ENCODE measurements at places on chromosomes 2 and 18.

GRCh38 chr2:230327418-230328154, 593 bp downstream of the SP140L start:
- no peak for DNase-seq

- no peak for DNase-seq
These were observed 97.4 kb downstream of the FSIP2 start for GRCh38 chr2:185835974-185836373.

- no peak for DNase-seq
These were observed 116.1 kb downstream of the SPTBN1 start for GRCh38 chr2:54572262-54572635.

DNA sequence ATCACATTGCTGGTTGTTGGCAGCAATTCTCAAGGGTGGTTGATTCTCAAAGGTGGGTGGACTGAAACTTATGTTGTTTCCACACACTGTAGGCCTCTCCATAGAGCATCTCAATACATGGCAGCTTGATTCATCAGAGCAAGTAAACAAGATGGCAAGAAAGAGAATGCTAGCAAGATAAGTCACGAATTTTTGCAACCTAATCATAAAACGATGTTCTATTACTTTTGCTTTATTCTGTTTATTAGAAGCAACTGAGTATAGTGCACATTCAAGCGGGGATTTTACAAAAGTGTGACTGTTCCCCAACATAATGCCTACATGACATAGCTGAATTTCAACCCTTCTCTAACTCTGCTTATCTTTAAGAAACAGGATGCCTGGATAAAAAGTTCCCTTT, 136.2 kb downstream of the CCDC178 start:
- no peak for DNase-seq

GRCh38 chr2:145599756-145600155, 1079.8 kb upstream of the ZEB2 start:
- DNase-seq: no peak

- DNase-seq: no peak
These were observed 825.8 kb upstream of the CDH2 start for GRCh38 chr18:29002747-29003146.

GRCh38 chr2:64501946-64502345, 22.2 kb upstream of the AFTPH start:
- DNase-seq: no peak

- no peak for DNase-seq
These were observed 42.5 kb downstream of the HRH4 start for GRCh38 chr18:24502667-24503523.

DNA sequence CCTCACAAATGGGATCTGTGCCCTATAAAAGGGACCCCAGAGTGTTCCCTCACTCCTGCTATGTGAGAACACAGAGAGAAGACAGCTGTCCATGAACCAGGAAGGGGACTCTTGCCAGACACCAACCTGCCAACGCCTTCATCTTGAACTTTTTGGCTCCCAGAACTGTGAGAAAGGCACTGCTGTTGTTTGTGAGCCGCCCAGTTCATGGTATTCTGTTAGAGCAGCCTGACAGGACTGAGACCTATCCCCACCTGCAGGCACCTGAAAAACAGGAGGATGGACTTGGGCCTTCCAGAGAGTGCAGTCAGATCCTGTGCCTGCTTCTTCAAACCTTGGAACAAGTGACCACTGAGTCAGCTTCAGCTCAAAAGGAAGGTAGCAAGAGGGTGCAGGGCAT, 51.4 kb downstream of the CRACDL start:
- DNase-seq: no peak

- DNase-seq: no peak
These were observed 232.1 kb upstream of the STK17B start for GRCh38 chr2:196403471-196403870.

GRCh38 chr2:62216616-62217015, 20.7 kb downstream of the B3GNT2 start:
- DNase-seq: no peak

DNA sequence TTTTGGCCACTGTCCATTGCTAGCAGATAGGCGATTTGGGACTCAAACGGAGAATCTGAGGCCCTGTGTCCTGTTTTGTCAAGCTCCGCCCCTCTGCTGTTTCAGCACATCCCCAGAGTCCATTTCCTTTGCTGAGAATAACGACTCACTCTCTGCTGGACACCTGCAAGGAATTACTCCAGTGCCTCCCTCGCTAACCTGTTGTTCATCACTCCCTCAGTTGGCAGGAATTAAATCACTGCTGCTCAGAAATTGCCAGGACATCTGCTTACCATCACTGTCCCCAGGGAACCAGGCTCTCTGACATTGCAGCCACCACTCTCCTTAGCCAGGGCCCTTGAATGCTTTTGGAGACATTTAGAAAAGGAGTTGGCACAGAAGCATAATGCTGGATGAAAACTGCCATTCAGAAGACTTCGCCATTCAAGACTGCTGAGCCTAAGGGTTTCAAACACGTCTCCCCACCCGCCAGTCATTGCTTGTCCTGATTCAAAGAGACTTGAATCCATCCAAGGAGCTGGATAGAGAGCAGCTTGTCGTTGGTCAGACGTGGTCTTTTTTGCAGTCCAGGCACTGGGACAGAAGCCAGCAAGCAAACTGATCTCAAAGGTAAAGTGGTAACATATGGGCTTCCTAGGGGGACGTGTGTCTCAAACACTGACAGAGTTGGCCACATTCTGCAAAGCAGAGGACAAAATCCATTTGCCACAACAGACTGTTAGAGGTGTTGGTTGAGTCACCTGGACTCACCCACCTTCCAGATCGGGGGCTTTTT, 155.3 kb downstream of the UXS1 start:
- DNase-seq: no peak

DNA sequence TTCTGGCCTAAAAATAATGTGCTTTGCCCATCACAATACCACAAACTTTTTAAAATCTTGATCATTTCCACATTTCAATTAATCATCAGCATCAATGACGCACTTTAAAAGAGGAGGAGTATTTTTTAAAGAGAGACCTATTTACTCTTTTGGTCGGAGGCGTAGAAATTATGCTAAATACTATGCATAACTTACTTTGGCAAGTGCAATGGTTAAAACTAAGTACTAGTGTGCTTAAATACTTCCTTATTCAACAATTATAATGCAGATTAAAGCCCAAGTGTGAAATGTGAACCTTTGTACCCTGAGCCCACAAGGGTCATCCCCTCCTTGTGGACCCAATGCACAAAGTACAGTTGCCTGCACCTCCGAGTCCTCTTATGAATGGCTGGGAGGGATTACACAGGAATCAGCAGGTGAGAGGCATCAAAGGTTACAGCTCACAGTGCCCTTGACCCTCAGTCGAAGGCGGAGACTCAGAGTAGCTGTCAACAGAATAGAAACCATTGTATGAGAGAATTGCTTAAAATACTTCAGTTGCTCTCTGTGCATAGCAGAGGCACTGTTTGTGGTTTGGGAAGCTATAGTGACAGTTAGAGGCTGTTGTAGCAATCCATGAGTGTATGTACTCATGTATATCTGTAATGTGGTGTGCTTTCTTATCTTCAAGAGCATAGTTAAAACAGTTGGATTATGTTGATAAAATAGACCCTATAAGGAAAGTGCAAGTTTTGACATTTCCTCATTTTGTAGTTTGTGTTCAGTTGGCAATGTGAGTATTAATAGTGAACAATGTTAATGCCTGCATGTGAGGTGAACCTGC, 151.7 kb upstream of the ITGA4 start:
- DNase-seq: no peak

- no peak for DNase-seq
These were observed 39.9 kb downstream of the ZNF516 start for GRCh38 chr18:76455003-76455676.

DNA sequence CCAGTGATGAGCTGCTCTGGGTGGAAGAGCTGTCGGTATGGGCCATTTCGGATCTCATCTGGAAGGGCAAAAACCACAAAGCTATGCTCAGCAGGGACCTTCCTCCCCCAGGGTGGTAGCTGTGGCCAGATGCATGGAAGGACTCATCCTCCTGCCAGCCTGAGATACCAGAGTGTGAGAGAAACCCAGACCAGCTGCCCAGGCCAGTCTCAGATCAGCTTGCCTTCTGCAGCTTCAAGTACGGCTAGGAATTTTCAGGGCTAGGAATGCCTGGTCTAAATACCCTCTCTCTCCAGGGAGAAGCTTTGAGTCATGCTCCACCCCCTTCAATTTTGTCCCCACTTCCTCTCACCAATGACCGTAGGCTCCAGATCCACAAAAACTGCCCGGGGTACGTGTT, 1.4 kb upstream of the TUBA4B start:
- DNase-seq: no peak

DNA sequence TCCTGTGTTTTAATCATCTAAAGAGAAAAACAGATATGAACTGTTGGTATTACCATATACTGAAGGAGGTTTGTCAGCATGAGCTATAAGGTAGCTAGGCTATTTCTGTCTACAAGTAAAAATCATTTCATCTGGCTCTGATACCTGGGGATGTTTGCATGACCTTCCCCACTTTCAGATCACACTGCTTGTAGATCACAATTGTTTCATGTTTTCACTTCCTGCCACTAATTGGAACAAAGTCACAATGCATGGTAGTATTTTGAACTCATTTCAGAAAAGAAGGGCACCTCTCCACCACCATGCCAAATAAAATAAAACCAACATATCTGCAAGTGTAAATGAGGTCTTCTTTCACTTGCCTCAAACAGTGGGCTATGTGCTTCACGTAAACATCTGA, 37.8 kb downstream of the NYAP2 start:
- no peak for DNase-seq

DNA sequence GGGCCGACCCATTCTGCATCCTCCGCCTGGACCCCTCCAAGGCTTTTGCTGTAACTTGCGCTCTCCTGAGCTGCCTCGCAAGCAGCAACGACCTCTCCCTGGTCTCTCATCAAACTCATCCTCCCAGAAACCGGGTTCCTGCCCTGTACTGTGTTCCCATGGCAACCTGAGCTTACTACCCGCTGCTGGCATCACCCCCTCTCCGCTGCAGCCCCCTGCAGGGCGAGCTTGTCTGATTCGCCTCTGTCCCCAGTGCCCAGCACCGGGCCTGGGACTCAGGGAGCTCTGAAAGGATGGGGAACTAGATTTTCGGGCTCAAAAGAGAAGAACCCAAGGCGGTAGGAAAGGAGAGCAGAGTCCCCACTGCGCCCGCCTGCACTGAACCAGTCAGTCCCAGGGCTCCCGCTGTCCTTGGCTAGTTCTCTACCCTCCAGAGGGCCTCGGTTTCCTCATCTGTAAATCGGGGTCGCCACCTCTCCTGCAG, 463 bp downstream of the HS1BP3 start:
- DNase-seq: no peak

GRCh38 chr2:55732854-55733253, 39.2 kb upstream of the PNPT1 start:
- no peak for DNase-seq

DNA sequence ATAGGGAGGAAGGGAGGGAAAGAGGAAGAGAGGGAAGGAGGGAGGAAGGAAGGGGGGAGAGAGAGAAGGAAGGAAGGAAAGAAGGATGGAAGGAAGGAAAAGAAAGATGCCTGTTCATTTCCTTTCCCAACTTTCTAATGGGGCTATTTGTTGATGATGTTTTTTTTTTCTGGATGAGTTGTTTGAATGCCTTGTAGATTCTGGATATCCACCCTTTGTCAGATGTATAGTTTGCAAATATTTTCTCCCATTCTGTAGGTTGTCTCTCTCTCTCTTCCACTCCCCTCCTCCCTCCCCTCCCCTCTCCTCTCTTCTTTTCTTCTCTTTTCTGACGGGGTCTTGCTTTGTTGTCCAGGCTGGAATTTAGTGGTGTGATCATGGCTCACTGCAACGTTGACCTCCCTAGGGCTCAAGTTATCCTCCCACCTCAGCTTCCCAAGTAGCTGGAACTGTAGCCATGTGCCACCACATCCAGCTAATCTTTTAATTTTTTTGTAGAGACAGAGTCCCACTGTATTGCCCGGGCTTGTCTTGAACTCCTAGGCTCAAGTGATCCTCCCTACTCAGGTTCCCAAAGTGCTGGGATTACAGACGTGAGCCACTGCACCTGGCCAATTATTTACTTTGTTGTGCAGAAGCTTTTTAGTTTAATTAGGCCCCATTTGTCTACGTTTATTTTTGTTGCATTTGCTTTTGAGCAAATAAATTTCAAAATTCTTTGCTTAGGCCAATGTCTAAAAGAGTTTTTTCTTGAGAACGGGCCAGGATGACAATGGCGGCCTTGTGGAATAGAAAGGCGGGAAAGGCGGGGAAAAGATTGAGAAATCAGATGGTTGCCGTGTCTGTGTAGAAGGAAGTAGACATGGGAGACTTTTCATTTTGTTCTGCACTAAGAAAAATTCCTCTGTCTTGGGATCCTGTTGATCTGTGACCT, 57.3 kb upstream of the FAM117B start:
- DNase-seq: no peak

DNA sequence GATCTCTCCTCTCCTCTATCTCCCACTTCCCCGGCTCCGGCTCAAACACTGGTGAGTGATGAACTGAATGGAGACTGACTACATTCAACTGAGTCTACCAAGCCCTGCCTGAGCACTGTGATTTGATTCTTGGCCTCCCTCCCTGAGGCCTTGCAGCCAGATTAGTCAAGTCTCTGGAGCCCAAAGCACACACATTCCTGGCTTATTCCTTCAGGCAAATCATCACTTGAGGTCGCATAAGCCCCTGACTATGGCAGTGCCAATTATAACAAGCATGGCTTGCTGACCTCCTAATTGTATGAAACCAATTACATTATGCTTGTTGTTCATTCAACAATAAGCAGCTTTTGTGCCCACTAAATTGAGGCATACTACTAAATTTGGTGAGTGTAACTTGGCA, 34.6 kb downstream of the EFEMP1 start:
- DNase-seq: no peak

- DNase-seq: no peak
These were observed 690.5 kb downstream of the ADCYAP1 start for GRCh38 chr18:1595195-1595594.

DNA sequence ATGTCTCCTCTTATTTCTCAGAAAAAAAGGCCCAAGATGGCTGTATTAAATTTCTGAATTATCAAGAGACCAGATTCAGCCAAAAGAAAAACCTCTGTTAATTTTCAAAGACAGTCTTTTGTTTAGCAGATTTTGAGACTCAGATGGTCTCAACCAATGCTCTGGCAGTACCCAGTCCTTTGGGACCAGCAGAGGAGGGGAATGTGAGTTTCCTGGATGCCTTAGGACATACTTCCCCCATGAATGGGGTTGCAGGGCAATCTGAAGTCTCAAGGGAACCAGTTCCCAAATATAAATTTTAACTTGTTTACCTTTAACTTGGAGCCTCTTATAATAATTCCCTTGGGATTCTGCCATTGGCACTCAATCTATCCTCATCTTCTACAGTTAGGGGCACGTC, 107.8 kb upstream of the ZNF521 start:
- DNase-seq: no peak

GRCh38 chr18:63736876-63737275, 34.1 kb downstream of the SERPINB11 start:
- DNase-seq: no peak

DNA sequence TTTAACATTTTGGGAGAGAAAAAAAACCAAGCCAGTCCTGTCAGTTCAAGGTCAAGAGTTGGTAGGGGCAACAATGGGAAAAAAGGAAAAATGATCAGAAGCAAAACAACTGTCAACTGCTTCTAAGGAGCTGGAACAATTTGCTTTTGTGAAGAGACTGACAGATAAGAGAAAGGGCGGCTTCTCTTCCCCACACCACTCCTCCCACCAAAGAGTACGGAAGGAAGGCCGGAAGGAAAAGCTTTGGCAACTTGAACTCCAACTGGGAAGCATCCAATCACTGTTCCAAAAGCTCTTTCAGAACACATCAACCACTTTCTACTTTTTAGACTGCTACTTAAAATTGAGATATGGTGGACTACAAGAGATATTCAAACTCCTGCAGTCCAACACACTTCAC, 57.8 kb upstream of the NFU1 start:
- no peak for DNase-seq
